NCI-H2171 treated with DMSO at 0.1 percent for 48 hours (cell line): ENCODE measurements at places on chromosomes 7 and 10.

DNA sequence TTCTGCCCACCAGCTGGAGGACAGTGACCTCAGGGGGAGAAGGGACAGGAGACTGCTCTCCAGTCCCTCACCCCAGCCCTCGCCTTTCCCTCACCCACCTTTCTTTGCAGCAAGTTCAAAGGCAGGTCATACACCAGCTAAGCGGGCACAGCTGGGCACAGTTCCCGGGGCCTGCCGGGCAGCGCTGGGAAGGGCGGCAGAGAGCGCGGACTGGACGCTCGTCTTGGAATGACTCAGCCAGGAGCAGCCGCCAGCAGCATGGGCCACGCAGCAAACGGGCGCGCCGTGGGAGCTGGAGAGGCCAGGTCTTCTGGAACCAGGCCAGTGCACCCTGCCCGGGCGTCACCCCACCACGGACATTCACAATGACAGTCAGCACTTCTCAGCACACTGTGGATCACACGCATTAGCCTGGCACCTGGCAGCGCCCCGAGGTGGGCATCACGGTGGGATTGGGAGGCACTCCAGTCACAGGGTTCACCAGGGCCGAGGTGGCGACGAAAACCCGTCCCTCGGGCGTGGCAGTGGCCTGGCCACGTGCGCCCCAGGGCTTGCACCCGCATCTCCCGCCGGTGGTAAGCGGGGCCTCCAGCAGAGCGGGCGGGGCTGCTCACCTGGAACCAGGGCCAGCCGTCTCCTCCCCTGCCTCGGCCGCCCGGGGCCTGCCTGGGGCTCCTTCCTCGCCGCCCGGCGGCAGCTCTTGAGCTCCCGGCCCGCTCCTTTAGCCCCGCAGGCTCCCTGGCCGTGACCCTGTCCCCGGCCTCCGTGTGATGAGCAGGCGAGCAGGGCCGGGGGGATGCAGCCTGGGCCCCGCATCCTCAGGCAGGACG, 29.0 kb upstream of the WDFY4 start:
- DNase-seq, result peak; percentile 23

GRCh38 chr10:28266449-28267224, 36.2 kb downstream of the MPP7 start:
- peak; percentile 56 for DNase-seq

- no peak for DNase-seq
These were observed 45.5 kb upstream of the ABLIM1 start for GRCh38 chr10:114703377-114704107.

GRCh38 chr10:117249493-117250093, 8.7 kb downstream of the SLC18A2 start:
- no peak for DNase-seq

GRCh38 chr7:70316745-70317144, 718.5 kb downstream of the AUTS2 start:
- DNase-seq, result no peak

DNA sequence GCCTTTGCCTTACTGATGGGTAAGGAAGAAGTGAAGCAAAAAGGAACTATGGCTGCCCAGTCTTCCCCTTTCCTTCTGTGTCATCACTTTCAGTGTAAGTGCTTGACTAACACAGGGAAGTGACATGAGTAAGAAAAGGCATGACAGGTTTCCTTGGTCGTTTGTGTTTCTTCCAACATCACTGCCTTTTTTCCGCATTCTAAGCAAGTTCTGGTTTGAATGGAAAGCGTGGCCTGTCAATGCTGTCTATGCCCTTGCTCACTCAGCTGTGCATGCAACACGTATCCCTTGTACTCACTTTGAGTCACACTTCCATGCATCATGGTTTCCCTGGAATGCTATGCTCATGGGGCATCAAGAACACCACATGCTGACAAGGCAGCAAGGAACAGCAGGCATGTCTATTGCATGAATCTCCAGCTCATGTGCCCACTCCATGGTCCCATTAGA, 111.8 kb downstream of the OAT start:
- DNase-seq, result no peak

GRCh38 chr10:114009281-114009996, 34.2 kb upstream of the ADRB1 start:
- DNase-seq, result no peak

GRCh38 chr7:66110856-66111255, 3.8 kb upstream of the CRCP start:
- no peak for DNase-seq
